ENCODE measurements at places on chromosomes 12 and 14.

DNA sequence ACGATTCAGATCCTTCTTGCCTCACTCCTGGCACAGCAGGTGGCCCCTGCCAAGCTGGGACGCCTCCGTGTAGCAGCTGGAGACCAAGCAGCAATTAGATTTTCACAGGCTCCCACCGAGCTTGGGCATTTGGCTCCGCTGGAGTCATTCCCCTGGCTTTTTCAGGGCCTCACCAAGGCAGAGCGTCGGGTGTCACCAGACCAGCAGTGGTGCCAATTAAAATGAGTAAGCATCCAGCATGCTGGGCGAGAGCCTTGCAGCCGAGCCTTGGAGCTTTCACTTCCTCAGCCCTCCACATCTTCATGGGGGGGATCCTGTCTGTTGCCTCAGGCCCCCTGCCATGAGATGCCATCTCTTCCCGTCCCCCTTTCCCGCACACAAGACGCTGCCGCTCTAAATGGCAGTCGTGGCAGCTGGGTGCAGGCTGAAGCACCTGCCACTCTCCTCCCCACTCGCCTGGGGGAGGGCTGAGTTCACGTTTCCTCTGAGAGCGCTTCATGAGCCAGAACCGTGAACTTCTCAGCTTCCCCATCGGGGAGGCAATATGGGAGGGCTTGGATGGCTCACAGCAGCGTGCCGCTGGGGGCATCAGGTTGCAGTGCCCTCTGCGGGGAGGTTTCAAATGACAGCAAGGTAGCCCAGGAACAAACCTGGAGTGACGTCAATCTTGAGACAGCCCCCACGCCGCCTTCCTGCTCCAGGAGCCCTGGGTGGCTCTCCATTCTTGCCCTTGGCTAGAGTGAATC lies 11.7 kb downstream of the TPCN1 start:
- peak; percentile 93 for DNase-seq

DNA sequence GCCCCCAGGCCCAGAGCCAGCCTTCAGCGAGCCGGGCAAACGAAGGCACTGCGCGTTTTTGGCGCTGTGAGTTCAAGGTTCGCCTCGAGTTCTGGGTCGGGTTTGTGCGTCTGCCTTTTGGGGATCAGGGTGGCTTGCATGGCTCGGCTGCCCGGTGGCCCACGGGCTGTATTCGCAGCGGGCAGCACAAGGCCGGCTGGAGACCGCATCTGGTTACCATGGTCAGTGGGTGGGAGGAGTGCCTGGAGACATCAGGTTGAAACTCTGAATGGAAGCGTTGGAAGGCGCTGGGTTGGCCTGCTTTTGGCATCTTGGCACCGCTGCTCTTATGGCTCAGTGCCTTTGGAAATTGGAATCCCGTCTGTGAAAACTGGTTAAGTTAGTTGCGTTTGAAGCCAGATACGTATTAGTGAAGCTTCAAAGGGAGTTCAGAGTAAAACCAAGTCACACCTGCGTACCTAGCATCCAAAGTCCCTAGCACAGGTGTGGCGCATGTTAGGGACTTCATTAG lies 50.9 kb downstream of the SNAPC1 start:
- no peak for DNase-seq

DNA sequence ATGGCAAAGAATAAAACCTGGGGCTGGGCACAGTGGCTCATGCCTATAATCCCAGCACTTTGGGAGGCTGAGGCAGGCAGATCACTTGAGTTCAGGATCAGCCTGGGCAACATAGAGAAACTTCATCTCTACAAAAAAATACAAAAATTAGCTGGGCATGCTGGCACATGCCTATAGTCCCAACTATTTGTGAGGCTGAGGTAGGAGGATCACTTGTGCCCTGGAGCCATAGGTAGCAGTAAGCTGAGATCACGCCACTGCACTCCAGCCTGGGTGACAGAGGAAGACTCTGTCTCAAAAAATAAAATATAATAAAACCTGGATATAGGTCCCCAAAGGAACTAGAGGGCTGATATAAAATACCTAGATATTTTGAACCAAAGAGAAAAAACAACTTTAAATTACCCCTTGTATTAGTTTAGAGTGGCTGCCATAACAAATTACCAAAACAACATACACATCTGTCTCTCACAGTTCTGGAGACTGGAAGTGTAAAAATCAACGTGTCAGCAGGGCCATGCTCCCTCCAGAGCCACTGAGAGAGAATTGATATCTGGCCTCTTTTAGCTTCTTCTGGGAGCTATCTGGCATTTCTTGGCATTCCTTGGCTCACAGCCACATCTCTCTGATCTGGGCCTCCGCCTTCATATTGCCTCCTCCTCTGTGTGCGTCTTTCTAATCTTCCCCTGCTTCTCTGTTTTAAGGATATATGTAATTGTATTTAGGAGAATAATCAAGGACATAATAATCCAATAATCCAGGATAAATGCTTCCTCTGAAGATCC lies 47.9 kb upstream of the ATF7IP start:
- no peak for DNase-seq

DNA sequence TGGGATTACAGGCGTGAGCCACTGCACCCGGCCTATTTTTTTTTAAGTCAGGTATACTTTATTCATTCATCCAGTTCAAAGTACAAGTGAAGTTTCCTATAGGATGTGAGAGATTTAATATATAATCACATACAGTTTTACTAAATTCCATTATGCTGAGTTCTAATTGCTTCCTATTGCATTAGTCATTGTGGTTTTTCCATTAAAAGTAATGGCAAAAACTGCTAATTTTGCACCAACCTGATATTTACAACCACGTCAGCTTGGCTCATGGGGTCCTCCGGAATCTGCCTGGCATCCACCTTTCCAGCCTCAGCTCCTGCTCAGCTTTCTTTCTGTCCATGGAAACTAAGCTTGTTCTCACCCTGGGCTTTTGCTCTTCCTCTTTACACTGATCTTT lies 67.0 kb upstream of the CSRP2 start:
- DNase-seq: no peak

DNA sequence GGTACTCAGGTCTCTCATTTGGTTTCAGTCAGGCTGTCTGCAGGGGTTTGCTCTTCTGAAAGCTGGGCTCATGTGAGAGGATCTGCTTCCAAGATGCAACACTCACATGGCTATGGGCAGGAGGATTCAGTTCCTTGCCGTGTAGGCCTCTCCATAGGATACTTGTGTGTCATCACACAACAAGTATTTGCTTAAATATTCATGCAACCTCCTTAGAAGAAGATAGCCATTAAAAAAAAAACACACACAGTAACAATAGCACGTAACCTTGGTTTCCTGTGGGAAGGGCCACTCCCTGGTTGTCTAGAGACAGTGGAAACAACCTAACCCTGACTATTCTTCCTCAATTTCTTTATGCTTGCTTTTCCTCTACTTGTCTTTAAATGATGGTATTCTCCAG lies 31.8 kb upstream of the CLEC4E start:
- no peak for DNase-seq

DNA sequence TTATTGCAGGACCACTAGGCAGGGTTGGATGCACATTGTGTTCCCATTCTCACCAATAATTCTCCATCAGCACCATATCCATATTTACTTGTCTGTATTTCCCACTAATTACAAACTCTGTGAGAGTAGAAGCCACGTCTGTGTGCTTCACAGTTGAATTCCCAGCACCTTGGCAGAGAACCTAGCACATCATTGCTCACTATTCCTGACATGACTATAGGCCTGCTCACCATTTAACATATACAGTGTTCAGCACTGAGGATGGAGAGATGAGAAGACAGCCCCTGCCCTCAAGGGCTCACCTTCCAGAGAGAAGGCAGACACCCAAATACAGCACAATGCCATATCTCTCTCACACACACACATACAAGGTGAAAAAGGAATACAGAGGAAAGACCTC lies 5.0 kb downstream of the DAD1 start:
- DNase-seq: no peak

DNA sequence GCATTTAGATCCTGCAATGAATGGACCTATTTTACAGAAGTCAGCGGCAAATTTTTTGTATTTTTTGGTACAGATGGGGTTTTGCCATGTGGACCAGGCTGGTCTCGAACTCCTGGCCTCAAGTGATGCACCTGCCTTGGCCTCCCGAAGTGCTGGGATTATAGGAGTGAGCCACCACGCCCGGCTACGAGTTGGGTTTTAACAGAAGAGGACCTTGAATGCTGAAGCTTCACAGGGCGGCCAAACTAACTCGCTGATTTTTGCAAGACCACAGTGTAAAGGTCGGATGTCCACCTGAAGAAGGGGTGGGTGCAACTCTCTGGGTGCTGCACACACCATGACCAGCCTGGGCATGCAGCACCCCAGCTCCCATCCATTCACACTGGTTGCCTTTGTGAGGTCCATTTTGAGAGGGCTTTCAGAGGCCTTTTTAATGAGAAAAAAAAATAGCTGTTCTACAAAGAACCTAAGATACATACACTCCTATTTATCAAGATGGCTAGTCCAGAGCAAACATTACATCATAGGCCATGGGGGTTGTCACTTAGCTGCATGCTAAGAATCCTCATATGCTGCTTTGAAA lies 21.6 kb upstream of the CDK2AP1 start:
- no peak for DNase-seq

DNA sequence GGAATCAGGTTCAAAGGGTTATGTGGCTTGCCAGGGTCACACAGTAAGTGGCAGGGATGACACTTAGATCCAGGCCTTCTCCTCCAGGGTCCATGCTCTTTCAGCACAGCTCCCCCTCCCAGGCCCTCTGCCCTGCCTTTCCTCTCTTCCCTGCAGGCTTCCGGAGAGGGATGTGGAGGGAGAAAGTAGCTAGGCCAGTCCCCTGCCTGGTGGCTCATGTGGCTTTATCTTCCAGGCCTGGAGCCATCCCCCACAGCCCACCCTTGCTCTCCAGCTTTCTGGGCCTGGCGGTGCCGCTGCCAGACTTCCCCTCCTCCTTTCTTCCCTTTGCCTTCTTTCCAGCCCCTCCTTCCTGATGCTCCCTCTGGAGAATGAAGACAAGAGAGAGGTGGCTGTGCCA lies 1.7 kb downstream of the PSMB11 start:
- DNase-seq: no peak

GRCh38 chr14:99136047-99136400 lies 136.0 kb downstream of the BCL11B start:
- DNase-seq: no peak

DNA sequence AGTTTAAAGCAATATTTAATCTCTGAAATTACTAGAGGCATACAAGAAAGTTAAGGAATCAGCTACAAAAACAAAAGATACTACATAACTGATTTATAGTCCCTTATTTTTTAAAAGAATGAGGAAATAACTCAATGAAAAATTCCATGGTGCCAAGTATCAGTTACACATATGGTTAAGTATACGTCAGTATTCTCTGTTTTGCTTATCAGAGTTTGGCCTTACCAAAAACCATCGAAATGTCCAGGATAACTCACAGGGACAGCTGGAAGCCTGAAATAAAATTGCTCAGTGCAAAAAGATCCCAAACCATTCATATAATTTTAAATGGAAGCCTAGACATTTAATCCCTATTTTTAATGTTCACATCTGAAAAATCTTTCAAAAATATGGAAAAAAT lies 3.6 kb downstream of the CFL2 start:
- DNase-seq: no peak

DNA sequence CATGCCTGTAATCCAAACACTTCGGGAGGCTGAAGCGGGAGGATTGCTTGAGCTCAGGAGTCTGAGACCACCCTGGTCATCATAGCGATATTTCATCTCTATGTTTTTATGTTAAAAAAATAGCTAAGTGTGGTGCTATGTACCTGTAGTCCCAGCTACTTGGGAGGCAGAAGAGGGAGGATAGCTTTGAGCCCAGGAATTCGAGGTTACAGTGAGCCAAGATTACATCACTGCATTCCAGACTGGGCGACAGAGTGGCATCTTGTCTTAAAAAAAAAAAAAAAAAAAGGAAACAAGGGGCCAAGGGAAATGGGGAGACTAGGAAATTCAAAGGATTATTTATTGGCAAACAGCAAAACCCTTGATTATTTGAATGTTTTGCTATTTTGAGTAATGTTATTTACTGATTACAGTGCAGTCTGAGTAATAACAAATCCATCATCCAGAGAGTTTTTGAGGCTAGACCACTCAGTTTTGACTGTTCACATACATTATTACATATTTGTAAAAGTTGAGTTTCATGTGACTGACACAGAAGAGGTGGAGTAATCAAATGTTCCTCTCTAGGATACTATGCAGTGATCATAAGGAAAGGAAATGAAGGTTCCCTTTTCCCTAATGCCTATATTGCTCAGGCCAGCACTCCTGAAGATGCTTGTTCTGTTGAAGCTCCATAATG lies 40.8 kb downstream of the PRKCH start:
- DNase-seq: no peak

DNA sequence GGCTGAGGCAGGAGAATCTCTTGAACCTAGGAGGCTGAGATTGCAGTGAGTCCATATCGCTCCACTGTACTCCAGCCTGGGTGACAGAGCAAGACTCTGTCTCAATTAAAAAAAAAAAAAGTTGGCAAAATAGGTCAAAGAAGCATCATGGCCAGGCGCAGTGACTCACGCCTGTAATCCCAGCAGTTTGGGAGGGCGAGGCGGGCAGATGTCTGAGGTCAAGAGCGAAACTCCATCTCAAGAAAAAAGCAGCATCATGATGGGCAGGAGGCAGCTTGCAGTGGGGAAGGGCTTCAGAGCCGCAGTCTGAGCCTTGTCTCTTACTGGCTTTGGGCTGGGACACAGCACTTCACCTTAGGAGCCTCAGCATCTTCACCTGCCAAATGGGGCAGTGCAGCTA lies 21.4 kb downstream of the TEAD4 start:
- no peak for DNase-seq

DNA sequence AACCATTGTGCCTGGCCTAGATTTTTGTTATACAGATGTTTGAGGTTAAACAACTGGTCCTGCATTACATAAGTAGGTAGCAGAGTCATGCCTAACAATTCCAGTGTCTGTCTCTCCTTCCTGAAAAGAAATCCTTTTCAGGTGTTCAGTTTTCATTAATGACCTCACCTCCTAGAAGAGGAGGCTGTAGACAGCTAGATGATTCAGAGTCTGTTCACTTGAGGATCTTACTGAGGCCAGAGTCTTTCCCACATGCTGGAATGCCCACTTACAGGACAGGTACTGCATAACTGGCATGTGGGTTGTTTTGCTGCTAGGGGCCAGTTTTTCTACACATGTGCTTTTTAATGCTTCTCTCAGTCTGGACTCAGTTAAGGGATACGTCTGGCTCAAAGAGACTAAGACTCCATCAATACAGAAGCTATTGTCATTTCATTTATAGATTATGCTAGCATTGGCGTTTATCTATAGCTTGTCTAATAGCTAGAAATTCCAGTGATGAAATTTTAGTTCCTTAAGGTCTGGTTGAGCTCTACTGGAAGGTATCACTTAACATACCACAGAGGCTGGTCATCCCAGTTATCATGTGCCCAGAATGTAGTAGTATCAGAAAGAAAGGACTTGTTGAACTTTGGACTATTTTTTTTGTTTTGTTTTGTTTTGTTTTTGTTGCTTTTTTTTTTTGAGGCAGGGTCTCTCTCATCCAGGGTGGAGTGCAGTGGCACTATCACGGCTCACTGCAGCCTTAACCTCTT lies 206.4 kb downstream of the ERC1 start:
- no peak for DNase-seq

GRCh38 chr12:101799774-101800173 lies 31.0 kb downstream of the GNPTAB start:
- no peak for DNase-seq

- DNase-seq: no peak
Measured at GRCh38 chr12:84159260-84159659, 753.3 kb downstream of the SLC6A15 start.

GRCh38 chr14:92577321-92577742 lies 63.8 kb downstream of the RIN3 start:
- DNase-seq: no peak

- no peak for DNase-seq
Measured at GRCh38 chr12:27900920-27901879, 71.3 kb downstream of the PTHLH start.

Measured in renal pelvis (tissue), 12 donors.